ENCODE measurements at places on chromosomes 6 and 20.

GRCh38 chr20:45318386-45318939 is 10.4 kb upstream of the MATN4 start:
- no peak for DNase-seq

- no peak for DNase-seq
Measured at GRCh38 chr6:8174571-8174970, 72.2 kb upstream of the EEF1E1 start.

GRCh38 chr6:44386364-44386928 is 1.1 kb upstream of the CDC5L start:
- DNase-seq: peak; percentile 51

GRCh38 chr6:56516003-56516402 is 126.7 kb downstream of the DST start:
- DNase-seq: no peak

GRCh38 chr20:46779831-46780230 is 70.4 kb downstream of the SLC2A10 start:
- DNase-seq: no peak

DNA sequence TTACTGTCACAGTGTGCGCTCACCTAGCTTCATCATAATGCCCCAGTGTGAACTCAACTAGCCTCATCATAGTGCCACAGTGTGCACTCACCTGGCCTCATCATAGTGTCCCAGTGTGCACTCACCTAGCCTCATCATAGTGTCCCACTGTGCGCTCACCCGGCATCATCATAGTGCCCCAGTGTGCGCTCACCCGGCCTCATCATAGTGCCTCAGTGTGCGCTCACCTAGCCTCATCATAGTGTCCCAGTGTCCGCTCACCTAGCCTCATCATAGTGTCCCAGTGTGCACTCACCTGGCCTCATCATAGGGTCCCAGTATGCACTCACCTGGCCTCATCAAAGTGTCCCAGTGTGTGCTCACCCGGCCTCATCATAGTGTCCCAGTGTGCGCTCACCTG is 10.6 kb downstream of the TMEM242 start:
- DNase-seq: no peak

DNA sequence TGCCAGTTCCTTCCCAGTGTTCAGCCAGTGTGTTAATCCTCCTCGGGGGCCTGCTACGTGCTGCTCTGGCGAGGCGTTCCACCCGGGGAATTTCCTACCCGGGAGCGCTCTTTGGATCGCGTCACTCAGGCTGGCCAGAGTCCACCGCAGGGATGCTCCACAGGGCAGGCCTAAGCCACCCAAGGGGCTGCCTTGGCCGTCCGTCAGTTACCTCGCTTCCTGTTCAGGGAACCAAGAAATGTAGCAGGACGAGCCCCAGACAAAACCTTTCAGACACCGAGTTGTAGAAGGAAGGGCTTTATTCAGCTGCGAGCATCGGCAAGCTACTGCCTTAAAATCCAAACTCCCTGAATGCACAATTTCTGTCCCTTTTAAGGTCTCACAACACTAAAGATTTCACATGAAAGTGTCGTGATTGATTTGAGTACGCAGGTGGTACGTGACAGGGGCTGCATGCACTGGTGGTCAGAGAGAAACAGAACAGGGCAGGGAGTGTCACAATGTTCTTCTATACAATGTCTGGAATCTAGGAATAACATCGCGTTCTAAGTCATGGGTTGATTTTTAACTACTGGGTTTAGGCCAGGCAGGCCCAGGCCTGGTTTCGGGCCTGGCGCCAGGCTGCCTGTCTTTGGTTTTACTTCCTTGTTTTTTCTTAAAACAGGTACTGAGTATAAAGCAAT is 15.7 kb upstream of the POU5F1 start:
- DNase-seq: no peak

GRCh38 chr20:58636983-58637421 is 14.1 kb upstream of the STX16 start:
- DNase-seq: no peak

GRCh38 chr6:155493026-155493693 is 37.5 kb upstream of the NOX3 start:
- DNase-seq: no peak

DNA sequence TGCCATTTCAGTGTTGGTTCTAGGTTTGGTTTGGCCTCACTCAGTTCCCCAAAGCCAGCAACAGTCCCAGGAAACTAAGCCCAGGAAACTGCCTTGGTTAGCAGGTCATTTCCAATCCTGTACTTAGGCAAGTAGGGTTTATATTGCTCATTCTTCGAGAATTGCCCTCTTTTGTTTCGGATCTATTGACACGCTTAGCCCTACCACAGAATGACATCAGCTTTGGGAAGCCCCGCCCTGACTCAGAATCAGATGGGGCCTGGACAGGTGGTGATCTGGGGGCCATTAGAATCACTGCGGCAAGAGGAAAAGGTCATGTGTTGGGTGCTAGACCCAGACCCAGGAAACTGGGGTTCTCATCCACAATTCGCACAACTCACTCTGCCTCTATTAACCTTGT is 578.2 kb downstream of the QKI start:
- DNase-seq: no peak

- DNase-seq: no peak
Measured at GRCh38 chr20:45105317-45105716, 4.4 kb upstream of the KCNS1 start.

DNA sequence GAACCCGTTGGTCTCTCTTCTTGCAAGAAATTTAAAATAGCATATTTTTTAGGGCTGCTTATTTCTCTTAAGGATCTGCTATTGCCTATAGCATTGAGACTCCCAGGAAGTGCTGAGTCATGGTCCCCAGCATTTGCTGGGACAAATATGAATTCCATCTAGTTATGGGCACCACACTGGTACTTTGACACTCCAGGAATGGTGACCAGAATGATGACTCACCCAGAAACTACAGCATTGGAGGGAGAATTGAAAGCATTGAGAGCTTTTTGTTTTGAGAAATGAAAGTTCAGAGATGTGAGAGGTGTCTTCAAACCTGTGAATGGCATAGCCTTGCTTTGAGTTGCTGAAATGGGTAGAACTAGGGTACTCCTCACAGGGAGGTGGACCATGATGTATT is 699.7 kb downstream of the DHX35 start:
- no peak for DNase-seq

DNA sequence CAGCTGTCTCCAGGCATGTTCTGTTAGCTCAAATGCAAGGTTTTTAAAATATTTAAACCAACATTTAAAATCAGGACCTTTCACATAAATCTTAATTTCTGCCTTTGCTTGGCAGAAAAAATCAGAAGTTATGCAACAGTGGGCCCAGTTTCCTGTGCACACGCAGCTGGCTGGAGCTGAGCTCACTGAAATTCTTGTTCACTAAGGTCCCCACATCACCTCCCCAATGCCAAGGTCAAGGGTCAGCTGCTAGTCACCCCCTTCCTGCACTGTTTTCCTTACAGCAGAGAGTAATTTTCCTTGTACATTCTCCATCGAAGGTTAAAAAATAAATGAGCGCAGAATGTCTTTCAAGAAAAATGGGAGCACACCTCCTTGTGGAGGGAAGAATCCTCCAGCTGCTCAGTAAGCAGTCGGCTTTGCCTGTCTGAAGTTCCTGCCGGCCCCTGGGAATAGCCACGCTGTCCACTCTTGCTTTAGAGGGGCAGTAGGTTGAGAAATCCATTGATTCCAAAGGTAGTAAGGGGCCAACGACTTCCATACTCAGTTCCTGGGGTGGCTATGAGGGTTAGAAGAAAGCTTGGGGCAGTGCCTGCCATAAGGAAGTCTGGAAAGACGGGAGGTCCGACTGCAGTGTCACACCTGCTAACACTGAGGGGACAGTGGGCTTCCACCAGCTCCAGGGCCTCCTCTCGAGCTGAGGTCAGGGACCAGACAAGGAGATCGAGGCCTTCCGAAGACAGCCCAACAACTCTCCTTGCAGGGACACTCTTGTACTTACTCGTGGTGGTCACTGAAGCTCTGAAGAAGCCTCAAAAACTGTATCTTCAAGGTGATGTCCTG is 56.8 kb downstream of the MYH7B start:
- no peak for DNase-seq

DNA sequence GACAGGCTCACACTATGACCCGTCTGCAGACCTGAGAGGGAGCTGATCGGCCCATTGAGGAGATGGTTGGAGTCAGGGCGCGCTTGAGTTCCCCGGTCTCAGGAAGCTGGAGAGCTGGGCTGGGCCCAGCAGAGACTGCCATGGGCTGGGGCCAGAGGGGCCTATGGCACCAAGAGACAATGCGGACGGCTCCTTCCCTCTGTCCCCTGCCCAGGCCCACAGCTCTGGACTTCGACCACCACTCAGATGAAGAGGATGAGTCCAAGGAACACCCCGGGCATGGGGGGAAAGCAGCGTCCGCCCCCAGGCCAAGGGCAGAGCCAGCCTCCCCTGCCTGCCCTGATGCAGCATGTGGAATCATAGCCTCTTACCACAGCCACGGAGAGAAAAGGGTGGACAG is 40.2 kb upstream of the PHACTR3 start:
- no peak for DNase-seq

- no peak for DNase-seq
Measured at GRCh38 chr20:655726-656624, 3.0 kb upstream of the SRXN1 start.

DNA sequence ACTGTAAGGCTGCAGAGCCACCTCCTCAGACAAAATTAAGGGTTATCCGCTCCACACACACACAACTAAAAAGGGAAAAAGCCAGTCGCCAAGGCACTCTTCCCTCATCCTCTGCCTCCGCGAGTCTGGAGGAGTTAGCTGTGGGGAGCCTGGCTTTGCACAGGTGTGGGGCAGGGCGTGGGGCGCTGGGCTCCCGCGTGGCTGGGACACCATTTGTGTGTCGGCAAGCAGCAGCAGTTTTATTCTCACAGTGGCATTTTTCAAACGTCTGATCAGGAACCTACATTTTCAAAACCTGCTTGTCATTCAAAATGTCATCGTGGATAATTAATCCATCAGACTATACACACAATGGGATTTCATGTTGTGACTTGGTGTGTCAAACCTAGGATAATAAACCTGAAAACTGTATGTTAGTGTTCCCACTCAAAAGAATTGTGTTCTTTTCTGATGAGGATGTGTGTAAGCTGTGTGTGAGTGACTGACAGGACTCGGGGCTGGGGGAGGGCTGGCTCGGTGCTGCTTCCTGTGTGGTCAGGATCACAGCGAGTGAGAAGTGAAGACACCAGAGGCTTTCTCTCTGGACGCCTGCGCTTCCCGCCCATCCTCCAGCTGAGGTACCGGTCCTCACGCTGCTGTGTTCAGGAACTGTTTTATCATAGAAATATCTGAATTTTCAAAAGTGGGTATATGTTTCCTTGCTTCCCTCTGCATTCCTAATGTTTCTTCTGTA is 83.1 kb downstream of the IRF4 start:
- DNase-seq: no peak

GRCh38 chr6:126127659-126128058 is 141.3 kb downstream of the TRMT11 start:
- DNase-seq: no peak

DNA sequence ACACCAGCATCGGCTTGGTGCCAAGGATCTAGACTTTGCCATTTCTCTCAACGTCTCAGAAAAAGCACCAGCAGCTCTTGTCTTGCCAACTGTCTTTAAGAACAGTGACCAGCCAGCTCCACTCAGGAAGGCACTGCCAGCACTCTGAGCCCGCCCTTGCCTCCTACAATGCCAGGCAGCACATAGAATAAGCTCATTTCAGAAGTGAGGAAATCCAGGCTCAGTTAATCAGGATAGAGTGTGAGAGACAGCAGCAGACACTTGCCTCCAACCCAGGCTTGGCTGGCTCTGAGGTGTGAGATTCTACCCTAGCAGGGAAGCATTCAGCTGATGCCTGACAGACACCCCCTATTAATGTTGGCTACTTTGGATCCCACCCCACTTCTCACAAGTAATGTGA is 4.3 kb upstream of the SYNDIG1 start:
- DNase-seq: no peak

DNA sequence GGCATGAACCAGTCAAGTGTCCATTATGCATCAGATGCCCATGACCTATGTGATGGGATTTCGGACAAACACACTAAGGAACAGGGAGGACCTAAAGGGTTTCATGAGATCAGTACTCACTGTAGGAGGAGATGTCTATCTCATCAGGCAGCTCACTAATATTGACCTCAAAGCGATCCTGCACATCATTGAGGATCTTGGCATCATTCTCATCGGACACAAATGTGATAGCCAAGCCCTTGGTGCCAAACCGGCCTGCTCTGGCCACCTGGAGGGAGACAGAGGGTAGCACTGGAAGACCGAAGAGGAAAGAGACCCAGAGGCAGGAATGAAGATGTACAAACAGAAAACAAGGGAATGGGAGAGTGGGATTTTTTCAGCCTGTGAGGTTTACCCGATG is 1.9 kb downstream of the MCCD1 start:
- no peak for DNase-seq

Data from fibroblast of the conjunctiva (primary cell).